ENCODE measurements at places on chromosomes 11 and 22.

GRCh38 chr11:13052130-13052571, 43.0 kb downstream of the RASSF10 start:
- DNase-seq = no peak

- DNase-seq = no peak
Measured at GRCh38 chr11:44787981-44788380, 61.2 kb downstream of the TSPAN18 start.

DNA sequence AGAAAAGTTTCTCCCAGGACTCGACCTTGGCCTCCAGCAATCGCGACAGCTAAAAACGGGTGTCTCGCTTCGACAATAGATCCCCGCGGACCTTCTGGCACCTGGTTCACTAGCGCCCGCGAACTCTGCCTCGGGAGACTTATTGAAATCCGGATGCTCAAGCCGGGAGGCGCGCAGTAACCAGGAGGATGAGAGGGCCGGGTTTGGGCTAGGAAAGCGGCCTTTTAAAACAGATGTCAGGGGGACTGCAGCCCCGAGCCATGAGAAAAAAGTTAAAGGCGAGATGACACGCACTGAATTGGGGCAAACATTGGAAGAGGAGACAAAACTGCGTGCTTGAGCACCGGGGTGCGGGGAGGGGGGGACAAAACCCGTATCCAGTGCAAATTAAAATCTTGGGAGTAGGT, 637 bp upstream of the ZBTB16 start:
- DNase-seq = no peak

DNA sequence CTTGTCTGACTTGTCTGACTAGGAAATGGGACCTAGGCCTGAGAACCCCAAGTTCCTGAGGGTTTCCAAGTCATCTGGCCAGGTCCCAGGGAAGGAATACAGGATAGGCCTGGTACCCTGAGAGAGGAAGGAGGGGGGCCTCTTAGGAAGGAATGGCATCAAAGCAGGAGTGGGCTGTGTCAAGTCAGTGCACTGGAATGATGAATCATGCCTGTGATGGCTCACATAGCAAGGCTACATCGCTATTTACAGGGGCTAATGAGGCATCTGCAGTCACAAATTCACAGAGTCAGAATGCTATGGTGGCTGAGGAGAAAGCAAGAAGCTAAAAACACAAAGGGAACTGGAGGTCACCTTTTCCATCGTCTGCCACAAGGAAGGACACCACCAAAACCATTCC, 247.3 kb downstream of the NXPE2 start:
- DNase-seq = no peak

- DNase-seq = no peak
Measured at GRCh38 chr11:76436020-76436419, 8.8 kb upstream of the EMSY start.

DNA sequence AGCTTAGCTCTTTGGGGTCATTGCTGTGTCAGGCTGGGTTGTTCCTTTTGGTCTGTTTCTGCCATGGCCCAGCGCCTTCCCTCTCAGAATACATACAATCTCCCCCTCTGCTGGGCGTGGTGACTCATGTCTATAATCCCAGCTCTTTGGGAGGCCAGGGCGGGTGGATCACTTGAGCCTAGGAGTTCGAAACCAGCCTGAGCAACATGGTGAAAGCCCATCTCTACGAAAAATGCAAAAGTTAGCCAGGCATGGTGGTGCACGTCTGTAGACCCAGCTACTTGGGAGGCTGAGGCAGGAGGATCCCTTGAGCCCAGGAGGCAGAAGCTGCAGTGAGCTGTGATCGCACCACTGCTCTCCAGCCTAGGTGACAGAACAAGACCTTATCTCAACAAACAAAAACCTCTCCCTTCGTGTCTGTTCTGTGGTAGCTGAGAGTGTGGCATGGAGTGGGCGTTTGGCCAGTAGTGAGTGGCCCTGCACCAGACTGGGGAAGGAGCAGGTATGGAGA, 46.7 kb upstream of the RAB1B start:
- no peak for DNase-seq

GRCh38 chr11:97548280-97548679, 1158.5 kb downstream of the JRKL start:
- no peak for DNase-seq

GRCh38 chr11:130583801-130584211, 135.4 kb downstream of the ADAMTS15 start:
- DNase-seq = no peak

DNA sequence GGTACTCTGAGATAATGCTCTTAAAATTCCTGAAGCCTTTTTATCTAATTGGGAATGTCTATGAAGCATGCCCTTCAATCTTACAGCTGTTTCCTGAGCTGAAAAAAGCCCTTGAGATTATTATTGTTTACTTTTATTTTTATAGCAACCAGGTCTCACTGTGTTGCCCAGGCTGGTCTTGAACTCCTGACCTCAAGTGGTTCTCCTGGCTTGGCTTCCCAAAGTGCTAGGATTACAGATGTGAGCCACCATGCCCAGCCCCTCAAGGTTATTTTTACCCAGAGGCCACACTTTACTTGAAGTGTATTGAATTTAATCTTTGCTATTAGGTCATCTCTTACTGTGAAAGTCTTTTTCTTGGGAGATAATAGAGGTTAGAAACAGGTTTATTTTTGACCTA, 7.0 kb upstream of the SWAP70 start:
- no peak for DNase-seq

- no peak for DNase-seq
Measured at GRCh38 chr22:24730864-24731263, 43.7 kb downstream of the PIWIL3 start.

DNA sequence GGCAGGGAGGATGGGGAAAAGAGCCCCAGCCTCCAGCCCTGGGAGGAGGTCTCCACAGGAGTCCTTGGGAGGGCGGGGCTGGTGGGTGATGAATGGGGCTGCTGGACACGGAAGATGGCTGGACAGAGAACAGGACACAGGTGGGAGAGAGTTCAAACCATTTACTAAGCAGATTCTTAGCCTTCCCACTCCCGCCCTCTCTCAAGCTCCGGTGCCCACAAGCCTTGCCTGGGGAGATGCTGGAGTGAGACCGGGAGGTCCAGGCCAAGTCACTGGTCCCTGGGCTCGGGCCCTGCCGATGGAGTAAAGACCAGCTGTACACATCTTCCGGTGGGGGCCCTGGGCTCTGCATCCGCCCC, 1.4 kb downstream of the CLDN5 start:
- DNase-seq = no peak

GRCh38 chr11:39641751-39642150, 1817.7 kb downstream of the LRRC4C start:
- no peak for DNase-seq

DNA sequence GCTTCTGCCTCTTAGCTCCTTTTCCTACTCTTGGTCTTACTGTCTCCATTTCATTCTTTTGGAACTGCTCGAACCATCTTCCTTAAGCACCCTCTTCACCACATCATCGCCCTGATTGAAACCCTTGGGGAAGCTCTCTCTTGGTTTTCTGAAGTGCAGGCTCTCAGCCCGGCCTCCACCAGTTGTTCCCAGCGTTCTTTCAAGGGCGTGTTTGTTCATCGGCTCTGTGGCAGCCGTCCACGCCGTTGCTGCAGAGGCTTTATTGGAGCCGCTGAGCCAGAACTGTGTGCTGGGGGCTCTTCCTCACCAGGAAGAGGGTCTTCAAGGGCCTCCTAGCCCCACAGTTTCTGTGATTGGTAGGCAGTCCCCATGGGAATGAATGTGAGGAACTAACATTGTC, 214.1 kb downstream of the TBC1D22A start:
- DNase-seq = no peak

- DNase-seq = no peak
Measured at GRCh38 chr11:47028195-47029093, 91.9 kb downstream of the CSTPP1 start.

DNA sequence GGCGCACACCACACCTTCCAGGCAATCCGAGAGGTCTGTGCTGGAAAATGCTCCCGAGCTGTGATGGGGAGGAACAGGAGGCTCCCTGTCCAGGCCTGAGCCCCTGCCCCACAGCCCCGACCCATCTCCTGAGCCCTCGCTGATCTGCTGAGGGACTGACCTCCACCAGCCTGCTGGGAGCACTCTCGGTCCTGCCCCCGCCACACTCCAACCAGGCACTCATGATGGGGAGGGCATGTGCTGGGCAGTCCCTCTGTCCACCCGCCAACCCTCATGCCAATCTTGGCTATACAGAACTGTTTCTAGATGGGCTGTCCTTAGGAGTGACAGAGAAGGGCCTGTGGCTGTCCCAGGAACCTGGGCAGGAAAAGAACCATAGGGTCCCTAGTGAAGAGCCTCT, 70.8 kb downstream of the TRMU start:
- DNase-seq = no peak

- DNase-seq = no peak
Measured at GRCh38 chr11:37689951-37690350, 1091.9 kb upstream of the RAG2 start.

GRCh38 chr11:32262367-32262766, 171.5 kb downstream of the RCN1 start:
- DNase-seq = no peak

DNA sequence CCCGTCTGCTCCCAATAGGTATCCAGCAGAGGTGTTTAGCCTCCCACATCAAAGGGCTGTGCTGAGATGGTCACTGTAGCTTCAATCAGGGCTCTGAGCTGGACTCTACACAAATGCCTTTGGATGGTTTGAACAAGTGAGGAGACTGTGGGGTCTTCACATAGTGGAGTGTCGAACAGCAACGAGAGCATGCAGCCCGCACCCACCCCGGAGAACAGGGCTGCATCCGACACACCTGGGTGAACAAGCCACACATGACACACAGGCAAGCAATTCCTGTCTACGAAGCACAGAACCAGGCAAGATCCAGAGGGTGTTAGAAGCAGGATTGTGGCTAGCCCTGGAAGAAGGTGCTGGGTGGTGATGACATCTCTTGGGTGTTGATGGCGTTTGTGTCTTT, 58.0 kb upstream of the FGF3 start:
- DNase-seq = no peak

GRCh38 chr22:48960980-48961660, 866.6 kb downstream of the BRD1 start:
- DNase-seq = no peak

All from inflammatory macrophage treated with lipopolysaccharide for 1 hour (primary cell).